Astrocyte (in vitro differentiated cells and primary cell): ENCODE measurements at places on chromosomes 6 and 20. TPM values are rescaled to one million over a fixed set of nuclear protein-coding genes. Genes with fewer than 3 reads are reported as not detected.

GRCh38 chr6:125498606-125499005 lies 196.8 kb upstream of the HDDC2 start:
- no peak overlapping the region for H3K4me3 ChIP-seq
- H3K27me3 ChIP-seq = no peaks in the 10 kb centered on the region
- H3K4me1 ChIP-seq = no peaks in the 10 kb centered on the region
- no peaks in the 10 kb centered on the region for H3K36me3 ChIP-seq
- DNase-seq = no peak
- H3K27ac ChIP-seq = no peak overlapping the region

- H3K27ac ChIP-seq = no peak overlapping the region
- no peaks in the 10 kb centered on the region for H3K36me3 ChIP-seq
- H3K4me3 ChIP-seq = peak overlapping the region; percentile 62
These were observed 33.9 kb downstream of the HLA-A start for GRCh38 chr6:29976253-29976587.

The MUC21 gene
- not detected in 2 replicates for total RNA-seq

The NRSN1 gene
- not detected in 2 replicates for total RNA-seq
